BE2C (cell line): ENCODE measurements at places on chromosomes 6 and 20.

GRCh38 chr6:4817551-4817950, 41.3 kb downstream of the CDYL start:
- DNase-seq, result no peak

- no peak for DNase-seq
These were observed 1.7 kb upstream of the ADGRF5 start for GRCh38 chr6:46923476-46923875.

DNA sequence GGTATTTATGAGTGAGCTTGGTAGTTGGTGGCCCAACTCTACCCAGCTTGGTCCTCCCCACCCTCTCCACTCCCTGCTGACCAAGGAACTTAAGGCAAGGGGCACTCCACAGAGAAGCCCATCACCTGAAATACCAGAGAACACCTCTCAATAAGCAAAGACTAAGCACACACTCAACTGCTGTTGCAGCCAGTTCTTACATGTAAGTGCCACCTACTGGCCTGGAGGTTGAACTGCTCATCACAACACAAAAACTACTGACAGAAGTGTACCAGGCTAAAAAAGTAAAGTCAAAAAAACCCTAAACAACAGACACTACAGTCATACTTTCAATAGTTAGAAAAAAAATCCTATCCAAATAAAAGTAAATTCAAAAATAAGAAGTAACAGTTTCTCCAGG, 146.2 kb downstream of the FAM83B start:
- DNase-seq, result no peak

DNA sequence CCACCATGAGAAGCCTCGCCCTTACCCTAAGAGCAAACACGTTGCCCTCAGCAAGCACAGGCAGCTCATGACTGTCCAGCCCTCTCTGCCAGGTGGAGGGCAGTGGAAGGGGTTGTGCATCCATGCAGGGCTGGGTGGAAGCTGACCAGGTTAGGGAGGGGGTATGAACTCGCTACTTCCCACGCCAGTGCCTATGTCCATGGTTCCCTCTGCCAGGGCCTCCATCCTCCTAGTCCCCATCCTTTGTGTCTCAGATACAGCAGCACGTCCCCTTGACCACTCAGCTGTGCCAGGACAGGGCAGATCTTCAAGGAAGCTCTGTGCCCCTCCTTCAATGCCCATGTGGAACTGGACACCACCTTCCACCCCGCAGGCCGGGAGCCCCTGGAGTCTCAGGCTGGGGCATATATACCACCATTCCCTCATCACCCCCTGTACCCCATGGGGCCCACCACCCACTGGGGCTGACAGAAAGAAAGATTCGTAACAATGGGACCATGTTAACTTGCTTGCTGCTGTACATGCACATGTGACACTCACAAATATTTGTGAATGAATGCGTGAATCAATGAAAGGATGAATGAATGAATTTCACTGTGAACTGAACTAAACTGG, 90.7 kb downstream of the ANKRD60 start:
- no peak for DNase-seq

DNA sequence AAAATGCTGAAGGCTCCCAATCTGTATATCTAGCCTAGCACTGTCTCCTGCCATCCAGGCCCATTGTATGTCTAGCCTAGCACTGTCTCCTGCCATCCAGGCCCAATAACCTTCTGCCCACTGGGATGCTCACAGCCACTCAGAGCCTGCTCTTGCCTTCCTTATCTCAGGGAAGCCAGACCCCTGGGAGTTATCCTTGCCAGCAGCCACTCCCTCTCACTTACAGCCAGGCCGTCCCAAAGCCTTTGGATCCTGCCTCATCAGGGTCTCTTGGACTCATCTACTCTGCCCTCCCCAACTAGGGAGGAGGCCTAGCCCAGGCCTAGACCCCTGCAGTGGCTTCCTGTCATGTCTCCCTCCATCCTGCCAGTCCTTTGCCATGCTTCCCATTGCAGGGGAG, 37.3 kb downstream of the KIF3B start:
- DNase-seq, result peak; percentile 89

DNA sequence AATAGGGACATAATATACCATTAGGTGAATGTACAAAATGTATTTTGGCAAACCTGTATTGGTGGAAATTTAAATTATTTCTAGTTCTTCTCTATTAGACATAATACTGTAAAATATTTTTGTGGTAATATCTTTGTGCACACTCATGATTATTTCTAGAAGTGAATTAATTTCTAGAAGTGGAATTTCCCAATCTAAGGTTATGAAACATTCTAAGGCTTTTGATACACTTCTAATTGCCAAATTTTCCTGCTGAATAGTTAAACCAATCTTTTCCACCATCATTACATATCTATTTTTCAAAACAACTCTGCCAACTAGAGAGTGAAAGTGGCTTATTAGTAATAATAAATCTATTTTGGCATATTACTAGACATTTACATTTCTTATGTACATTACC, 1.8 kb upstream of the CCND3 start:
- no peak for DNase-seq

- DNase-seq, result no peak
These were observed 263.9 kb downstream of the FRK start for GRCh38 chr6:115796829-115797228.

DNA sequence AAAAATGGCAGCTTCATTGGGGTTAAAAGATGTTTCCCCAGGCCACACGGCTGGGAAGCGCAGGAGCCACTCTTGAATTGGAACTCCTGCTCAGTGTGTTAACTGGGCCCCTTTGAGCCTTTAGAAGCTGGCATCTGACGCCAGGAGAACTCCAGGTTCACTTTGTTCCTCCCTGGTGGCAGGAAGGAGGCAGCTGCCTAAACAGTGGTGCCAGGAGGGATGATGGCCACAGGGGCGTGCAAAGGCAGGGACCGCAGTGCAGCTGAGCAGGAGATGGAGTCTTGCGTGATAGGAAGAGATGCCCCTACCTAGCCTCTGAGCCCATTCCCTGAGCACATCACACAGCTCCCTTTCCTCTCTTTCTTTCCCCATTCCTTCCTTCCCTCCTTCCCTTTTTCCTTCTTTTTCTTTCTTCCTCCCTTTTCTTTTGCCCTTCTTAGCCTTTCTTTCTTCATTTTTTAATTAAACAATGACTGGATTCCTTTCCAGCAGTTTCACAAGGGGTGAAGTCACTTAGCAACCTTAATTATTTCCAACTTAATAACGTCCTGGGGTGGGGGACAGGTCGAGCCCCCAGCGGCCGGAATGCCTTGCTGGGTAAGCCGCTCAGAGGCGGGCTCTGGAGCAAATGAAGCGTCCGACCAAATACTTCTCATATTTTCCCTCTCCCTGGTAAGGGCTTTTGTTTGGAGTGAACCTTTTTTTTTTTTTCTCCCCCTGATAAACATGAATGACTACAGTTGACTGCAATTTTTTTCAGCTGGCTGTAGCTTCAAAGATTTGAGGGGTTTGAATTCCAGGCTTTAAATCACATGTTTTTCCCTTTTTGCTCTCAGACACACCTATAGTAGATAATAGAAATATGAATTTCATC, 20.8 kb upstream of the BMP7 start:
- DNase-seq, result no peak

DNA sequence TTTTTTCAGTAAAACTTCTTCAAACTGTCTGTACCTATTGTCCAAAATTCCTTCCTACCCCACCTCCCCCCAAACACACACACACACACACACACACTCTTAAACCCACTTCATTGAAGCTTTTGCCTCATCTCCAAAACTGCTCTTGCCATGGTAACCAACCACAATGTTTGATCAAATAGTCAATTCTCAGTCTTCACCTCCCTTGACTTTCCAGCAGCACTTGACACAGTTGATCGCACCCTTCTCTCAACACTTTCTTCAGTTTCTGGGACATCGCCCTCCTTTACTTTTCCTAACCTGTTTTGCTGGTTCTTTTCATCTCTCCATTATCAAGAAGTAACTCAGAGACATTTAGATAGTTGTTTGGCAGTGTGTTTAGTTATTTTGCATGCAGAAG, 71.5 kb upstream of the COL21A1 start:
- no peak for DNase-seq

DNA sequence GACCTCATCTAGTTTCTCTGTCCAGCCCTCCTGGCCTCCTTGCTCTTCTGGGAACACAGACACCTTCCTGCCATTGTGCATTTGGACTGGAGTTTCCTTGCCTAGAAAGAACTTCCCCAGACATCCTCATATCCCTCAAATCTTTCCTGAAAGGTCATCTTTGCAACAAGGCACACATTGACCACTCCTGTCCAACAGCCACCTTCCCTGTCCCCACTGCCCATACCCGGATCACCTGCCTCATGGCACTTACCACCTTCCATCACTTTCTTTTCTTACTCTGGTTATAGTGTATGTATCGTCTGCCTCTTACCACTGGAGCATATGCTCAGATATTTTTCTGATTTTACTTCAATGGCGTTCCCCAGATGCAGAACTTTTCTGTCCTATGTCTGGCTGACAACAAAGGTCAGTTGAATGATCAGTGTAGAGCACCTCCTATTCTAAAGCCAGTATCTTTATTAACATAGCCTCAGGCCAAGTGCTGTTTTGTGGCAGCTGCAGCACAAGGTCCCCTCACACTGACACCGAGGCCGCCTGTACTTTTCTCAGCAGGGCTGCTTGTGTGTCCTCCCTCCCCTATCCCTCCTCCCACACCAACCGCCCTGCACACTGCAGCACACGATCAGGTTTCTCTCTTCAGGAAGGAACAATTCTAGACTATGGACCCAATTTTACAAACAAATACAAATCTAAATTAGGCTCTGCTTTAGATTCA, 4.1 kb downstream of the HLA-C start:
- DNase-seq, result peak; percentile 24

- DNase-seq, result no peak
These were observed 107.7 kb upstream of the PHACTR1 start for GRCh38 chr6:12608874-12609273.

- DNase-seq, result no peak
These were observed 18.3 kb downstream of the MPC1 start for GRCh38 chr6:166364456-166364855.

DNA sequence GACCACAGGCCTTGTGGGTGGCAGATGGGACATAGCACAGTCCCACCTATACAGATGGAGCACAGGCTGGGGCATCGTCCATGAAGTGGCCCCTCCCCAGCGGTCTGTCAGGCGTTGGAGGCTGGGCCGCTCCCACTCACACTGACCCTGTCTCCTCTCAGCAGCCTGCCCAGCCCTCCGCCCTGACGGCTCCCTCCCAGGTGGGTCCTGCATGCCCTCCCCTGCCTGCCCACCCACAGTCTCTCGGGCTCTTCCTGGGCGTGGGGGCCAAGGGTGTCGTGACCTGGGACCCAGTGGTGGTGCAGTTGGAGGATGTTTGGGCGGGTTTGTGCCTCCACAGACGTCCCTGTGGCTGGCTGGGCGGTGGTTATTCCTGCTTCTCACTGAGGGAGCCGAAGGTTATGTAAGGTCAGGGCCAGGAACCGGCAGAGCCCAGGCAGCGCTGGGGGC, 22.3 kb downstream of the COL20A1 start:
- peak; percentile 13 for DNase-seq

GRCh38 chr20:22578221-22579118, 5.9 kb downstream of the FOXA2 start:
- DNase-seq, result no peak

DNA sequence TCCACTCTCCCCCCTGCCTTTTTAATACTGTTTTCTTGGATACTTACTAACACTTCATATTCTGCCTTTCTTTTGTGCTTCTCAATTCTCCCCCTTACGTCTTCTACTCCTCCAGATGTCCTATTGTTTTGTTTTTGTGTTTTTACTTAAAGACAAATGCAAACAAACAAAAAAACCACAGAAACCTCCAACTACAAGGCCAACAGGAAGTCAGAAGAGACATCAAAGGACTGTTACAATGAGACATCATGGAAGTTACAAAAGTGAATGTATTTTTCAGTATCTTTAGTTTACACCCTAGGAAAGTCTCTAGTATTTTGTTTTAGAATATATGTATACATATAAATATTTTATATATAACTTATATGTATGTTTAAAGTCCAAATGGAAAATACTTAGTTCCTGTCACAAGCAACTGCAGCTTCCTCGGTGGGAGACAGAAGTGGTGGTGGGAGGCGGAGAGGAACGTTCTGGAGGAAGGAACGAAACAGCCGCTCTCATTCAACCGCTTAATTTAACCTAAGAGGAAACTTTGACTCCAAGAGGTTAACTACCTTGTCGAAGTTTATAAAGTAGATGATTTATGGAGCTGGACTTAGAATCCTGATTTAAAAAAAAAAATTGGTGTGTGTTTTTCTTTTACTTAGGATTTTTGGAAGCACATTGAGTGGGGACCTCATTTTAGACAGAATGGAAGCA, 168.9 kb upstream of the PDE10A start:
- no peak for DNase-seq

DNA sequence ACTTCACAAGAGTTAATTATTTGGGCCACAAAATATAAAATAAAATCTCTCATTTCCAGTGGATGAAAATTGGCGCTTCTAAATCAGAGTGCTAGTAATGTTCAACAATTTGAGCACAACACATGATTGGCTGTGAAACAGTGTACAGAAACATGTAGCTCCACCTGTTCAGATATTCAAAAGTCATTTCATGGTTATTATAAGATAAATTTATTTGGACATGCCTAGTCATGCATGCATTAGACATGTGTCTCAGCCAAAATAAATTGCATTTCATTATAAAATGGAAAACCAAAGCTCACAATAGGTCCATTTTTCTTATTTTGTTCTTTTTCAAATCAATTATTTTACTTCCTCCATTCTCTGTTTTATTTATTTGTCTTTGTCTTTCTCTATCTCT, 374.8 kb downstream of the LMBRD1 start:
- no peak for DNase-seq

DNA sequence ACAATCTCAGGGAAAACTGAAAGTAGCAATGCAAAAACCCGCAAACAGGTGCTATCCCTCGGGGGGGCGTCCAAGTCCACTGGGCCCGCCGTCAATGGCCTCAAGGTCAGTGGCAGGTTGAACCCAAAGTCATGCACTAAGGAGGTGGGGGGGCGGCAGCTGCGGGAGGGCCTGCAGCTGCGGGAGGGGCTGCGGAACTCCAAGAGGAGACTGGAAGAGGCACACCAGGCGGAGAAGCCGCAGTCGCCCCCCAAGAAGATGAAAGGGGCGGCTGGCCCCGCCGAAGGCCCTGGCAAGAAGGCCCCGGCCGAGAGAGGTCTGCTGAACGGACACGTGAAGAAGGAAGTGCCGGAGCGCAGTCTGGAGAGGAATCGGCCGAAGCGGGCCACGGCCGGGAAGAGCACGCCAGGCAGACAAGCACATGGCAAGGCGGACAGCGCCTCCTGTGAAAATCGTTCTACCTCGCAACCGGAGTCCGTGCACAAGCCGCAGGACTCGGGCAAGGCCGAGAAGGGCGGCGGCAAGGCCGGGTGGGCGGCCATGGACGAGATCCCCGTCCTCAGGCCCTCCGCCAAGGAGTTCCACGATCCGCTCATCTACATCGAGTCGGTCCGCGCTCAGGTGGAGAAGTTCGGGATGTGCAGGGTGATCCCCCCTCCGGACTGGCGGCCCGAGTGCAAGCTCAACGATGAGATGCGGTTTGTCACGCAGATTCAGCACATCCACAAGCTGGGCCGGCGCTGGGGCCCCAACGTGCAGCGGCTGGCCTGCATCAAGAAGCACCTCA, 166.3 kb downstream of the DTNBP1 start:
- no peak for DNase-seq

GRCh38 chr6:107399935-107400334, 59.4 kb downstream of the PDSS2 start:
- no peak for DNase-seq

GRCh38 chr6:6251555-6252280, 68.7 kb downstream of the F13A1 start:
- no peak for DNase-seq

- DNase-seq, result no peak
These were observed 70.8 kb downstream of the YTHDF1 start for GRCh38 chr20:63145156-63145555.

- DNase-seq, result no peak
These were observed 113.0 kb downstream of the MTFR2 start for GRCh38 chr6:136137008-136137692.
